SK-N-DZ (cell line): ENCODE measurements at places on chromosomes 7 and 10.
A peak's percentile ranks its signal among the peaks of the same experiment; 100 is the strongest.

DNA sequence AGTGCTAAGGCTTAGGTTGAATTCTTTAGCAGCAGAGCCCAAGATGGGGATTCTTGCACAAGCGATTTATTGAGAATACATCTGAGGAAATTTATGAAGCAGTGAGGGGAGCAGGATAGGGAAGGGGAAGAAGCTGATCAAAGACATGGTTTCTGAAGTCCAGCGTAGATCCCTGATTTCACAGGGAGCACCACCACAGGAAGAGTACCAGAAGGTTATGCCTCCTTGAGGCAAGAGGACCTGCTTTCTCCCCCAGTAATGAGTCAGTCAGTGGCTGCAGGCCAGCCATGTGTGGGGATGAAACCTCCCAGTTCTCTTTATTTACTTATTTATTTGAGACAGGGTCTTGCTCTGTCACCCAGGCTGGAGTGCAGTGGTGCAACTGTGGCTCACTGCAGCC, 35.0 kb upstream of the CBLL1 start:
- no peak for DNase-seq

- DNase-seq: no peak
Observed at GRCh38 chr10:110643035-110643652, 992 bp upstream of the RBM20 start.

GRCh38 chr10:86263209-86263608, 103.4 kb downstream of the GRID1 start:
- no peak for DNase-seq

GRCh38 chr7:136150311-136150710, 173.2 kb upstream of the MTPN start:
- no peak for DNase-seq

- DNase-seq: no peak
Observed at GRCh38 chr7:7178906-7179305, 3.4 kb upstream of the C1GALT1 start.

GRCh38 chr7:22786290-22786932, 36.2 kb downstream of the TOMM7 start:
- no peak for DNase-seq

GRCh38 chr7:101860316-101861217, 43.1 kb downstream of the CUX1 start:
- no peak for DNase-seq

- peak; percentile 56 for DNase-seq
Observed at GRCh38 chr7:74094224-74095101, 10.9 kb downstream of the LIMK1 start.

GRCh38 chr7:15567652-15568051, 5.8 kb upstream of the AGMO start:
- no peak for DNase-seq

- DNase-seq: no peak
Observed at GRCh38 chr7:128353189-128353588, 8.3 kb downstream of the PRRT4 start.

- no peak for DNase-seq
Observed at GRCh38 chr10:6794441-6794840, 214.4 kb upstream of the PRKCQ start.

- no peak for DNase-seq
Observed at GRCh38 chr10:73814896-73815718, 3.7 kb upstream of the NDST2 start.

DNA sequence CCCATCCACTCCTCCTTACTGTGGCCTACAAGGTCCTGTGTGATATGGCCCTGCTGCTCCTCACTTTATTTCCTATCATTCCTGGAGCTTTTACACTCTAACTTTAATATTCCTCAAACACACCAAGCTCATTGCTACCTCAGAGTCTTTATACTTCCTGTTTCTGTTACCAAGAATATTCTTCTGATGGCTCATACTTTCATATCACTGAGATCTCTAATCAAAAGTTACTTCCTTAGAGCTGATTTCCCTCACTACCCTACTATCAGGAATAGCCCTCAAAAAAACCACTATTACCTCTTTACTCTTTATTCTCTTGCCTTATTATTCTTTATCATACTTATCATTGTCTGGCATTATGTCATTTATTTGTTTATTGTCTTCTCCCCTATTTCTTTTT, 5.8 kb upstream of the PPP3CB start:
- no peak for DNase-seq

GRCh38 chr7:2512179-2512661, 7.4 kb upstream of the LFNG start:
- no peak for DNase-seq

DNA sequence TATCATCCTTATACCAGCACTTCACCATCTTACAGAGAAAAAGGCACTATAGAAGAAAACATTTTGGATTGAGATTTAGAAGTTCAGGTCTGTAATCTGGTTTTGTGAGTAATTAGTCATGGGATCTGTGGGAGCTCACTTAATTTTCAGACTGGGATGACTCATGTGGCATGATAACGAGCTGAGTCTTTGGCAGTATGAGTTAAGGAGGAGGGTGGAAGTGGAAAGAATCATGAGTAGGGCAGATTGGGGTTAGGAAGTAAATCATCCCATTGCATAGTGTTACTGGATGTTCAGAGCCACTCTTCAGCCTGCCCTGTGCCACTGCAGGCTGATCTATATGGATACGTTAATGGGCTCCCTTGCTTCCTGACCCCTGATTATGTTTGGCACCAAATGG, 64.9 kb downstream of the ZNF92 start:
- no peak for DNase-seq

- DNase-seq: no peak
Observed at GRCh38 chr10:50600831-50601477, 22.8 kb downstream of the SGMS1 start.

DNA sequence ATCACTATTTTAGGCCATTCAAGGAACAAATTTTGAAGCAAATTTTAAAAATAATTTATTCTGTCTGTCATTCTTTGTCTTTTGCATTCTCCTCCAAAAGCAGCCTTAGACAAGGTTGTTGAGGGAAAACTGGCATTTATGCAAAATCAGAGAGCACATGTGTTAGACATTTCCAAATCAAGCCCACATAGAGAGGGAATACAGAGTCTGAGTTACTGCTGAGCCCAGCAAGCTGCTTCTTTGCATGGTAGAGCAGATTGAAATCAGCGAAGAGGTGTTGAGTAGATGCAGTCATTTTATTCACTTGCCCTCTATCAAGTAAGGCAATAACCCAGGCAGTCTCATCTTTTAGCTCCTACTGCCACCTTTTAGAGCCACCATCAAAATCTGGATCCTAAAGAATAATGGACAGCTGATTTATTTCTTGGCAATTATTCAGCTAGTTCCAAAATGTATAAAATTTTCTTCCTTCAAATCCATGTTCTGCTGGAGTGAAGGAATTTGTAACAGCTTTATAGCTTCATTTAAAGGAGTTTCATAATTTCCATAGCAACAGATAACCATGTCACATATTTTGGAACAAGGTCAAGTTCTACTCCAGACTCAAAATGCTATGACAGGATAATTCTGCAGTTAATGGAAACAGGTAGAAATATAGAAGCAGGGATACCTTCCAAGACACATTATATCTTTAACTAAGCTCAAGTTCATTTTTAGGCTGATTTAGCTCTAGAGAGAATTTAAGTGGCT, 7.3 kb upstream of the PCDH15 start:
- no peak for DNase-seq
